ENCODE measurements at places on chromosomes 7 and 10.

GRCh38 chr10:104077663-104078151 lies 8.0 kb downstream of the COL17A1 start:
- DNase-seq: no peak

DNA sequence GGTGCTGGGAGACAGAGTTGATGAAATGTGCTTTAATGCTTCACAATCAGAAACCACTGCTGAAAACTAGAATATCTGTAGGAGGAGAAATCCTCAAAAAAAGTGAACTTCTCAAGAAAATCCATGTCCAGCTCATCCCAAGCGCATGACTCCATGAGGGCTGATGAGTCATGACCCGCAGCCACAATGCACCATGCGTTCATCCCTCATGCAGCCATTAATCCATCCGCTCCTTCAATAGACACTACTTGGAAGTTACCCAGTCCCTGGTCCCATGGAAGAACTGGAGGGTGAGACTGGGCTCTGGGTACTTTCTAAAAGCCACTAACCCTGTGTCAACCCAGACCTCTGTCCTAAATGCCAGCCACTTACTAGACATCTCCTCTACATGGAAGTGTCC lies 24.4 kb downstream of the TMEM273 start:
- DNase-seq: no peak

DNA sequence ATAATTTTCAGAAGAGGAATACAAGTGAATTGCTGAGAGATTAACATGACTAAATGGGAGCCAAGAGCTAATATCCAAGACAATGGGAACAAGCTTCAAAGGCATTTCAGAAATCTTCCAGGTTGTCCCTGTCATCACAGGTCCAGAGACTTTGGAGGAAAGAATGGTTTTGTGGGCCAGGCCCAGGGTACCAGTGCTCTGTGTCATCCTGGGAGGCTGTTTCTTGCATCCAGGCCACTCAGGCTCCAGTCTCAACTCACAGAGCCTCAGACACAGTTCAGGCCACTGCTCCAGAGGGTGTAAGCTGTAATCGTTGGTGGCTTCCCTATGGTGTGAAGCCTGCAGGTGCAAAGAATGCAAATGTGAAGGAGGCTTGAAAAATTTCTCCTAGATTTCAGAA lies 170.4 kb upstream of the NRG3 start:
- no peak for DNase-seq

DNA sequence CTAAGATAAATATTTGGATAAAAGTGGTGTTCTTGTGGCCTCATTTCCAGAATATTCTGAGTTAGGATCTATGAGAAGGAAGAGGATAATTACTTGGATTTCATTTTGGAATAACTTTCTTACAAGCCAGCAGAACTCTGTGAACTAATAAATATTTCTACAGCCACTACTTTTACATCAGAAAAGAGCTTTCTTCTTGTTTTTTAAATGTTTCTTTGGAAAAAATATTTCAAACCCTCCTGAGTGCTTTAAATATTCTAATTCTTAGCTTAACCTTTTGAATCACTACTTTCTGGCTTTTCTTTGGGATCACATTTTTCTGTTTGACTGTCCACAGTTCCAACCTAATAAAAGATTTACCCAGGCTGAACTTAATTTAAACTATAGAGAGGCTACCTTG lies 279.2 kb upstream of the PHYHIPL start:
- no peak for DNase-seq

DNA sequence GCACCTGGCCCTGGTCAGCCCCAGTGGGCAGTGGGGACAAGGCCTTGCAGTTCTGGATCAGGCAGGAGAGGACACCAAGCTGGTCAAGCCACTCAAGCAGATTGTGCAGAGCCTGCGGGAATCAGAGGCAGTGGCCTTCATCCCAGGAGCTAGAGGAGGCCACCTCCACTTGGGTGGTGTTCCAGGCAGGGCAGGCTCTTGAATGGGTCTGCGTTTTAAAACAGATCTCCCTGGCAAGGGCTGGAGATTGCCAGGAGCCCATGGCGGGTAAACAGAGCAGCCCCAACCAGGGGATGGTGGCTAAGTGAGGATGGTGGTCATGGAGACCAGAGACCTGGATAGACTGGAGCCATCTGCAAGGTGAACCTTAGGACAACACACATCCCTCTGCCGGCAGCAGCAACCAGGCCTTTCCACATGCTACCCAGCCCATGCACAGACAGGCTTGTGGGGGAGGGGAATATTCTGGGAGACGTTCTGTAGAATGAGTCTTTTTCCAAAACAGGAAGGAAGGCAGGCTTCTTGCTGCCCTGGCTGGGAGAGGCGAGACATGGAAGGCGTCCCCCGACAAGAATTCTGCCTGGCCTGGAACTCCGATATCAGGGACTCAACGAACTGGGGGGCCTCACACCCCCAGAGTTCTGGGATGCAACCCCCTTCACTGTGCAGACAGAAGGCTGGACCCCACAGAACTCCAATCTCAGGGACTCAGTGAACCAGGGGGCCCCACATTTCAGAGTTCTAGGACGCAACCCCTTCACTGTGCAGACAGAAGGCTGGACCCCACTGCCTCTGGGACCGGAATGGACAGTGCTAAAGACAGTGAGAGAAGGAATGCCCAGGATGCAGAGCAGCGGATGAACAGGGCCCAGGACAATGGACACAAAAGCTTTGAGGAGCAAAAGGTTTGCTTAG lies 264.8 kb downstream of the PTPRN2 start:
- DNase-seq: no peak

GRCh38 chr10:100872034-100872791 lies 40.5 kb upstream of the SLF2 start:
- DNase-seq: peak; percentile 64

DNA sequence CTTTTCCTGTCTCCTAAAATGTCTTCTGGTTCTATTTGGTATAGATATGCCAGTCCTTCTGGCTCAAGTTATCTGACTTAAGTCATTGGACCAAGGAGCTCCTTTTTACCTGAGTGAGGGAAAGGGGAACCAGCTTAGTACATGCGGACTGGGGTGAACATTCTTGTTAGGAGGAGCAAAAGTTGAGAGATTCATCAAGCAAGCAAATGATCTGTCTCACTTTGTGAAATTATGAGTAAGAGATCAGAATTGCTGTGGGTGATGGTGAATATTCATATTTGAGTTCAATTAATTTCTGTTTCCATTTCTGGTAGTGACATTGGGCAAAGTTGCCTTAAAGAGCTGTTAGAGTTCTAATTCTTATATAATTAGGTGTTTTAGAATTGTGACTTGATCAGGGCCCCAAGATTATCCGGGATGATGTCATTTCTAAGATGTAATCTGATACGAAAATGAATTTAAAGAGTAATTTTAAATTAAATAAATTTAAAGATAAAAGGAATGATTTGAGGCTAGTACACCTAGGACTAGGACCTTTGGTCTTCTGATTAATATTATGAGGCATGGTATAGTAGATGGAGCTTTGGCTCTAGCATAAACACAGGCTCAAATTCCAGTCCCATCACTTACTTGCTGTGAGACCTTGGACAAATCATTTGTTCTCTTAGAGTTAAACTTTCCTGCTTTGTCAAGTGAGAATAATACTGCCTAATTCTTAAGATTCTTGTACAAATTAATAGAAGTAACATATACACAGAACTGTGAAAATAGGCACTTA lies 60.4 kb upstream of the STRIP2 start:
- DNase-seq: no peak

- DNase-seq: no peak
These were observed 2.9 kb downstream of the MIOS start for GRCh38 chr7:7569615-7570014.

DNA sequence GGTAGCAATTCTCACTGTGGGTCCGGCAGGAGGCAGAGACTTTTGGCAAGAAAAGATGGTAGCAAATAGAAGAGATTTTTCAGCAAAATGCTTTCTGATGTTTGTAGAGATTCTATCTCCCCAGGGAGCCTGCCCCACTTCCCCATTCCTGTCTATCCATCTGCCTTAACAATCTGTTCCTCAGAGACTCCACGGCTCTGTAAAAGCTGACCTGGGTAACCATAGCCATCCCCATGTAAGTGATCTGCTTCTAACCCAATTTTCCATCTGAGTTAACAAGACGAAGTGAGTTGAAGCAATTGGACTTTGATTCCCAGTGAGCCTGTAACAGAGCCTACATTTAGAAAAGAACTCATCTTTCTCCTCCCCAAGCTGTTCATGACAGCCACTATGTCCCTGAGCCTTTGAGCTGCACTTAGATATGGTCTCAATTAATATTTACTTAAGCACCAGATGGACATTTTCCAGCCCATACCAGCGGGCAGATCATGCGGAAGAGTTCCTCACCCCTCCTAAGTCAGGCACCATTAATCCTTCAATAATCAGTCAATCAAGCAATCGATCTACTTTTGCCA lies 896.1 kb downstream of the CCSER2 start:
- no peak for DNase-seq
